ENCODE measurements at places on chromosomes 5 and 9.
A peak's percentile ranks its signal among the peaks of the same experiment; 100 is the strongest.

- no peak for DNase-seq
Measured at GRCh38 chr5:106397700-106398099, 1273.0 kb downstream of the EFNA5 start.

DNA sequence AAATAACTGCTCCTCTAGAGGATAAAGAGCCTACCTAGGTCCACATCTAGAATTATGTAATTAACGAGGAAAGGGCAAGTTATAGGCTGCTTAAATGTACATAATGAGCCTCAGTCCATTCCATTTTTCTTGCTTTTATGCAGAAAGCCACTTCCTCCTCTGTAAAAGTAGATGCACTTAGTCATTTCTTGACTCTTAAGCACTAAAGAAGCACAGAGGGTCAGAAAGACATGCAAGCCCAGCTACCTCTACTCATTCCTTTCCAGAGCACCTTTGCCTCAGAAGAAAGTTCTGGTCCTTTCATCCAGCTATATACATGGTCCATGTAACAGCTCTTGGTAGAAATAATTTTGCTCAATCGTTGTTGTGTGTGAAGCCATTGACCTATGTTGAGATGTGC lies 308.0 kb upstream of the NREP start:
- no peak for DNase-seq

GRCh38 chr5:121533814-121534213 lies 317.9 kb upstream of the FTMT start:
- DNase-seq = no peak

- DNase-seq = no peak
Measured at GRCh38 chr9:71630377-71630995, 137.8 kb downstream of the CEMIP2 start.

DNA sequence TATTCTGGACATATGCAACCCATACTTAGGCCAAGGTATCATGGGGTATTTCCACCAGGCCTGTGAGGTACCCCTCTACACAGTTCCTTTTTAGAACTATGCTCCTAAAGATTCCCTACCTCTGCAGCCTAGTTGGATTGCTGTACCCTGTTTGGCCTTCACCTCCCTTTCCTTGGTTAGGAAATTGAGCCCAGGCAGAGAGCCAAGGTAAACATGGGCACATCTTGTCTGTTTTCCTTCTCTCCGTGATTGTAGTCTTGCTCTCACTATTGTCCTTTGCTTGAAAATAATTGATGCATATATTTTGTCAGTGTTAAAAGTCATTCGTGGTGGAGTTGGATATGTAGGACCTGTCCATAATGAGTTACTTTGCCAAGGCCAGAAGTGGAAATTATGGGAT lies 26.7 kb downstream of the BDP1 start:
- DNase-seq = no peak

DNA sequence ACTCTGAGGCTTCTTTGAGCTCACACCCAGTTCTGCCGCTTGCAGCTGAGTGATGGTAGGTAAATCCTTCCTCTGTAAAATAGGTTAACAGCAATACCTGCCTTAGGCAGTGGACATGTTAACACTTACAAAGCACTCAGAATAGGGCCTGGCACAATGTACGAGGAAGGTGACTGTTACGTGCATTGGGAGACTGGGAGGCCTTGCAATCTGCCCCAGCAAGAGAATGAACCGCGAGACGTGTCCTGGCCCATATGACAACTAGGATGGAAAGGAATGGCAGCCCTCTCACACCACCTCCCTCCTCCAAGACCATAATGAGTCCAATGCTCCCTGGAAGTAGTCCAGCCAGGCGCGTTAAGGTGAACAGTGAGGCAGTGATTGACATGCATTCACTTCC lies 23.1 kb upstream of the AKNA start:
- DNase-seq = no peak

GRCh38 chr5:79001471-79001870 lies 16.4 kb upstream of the ARSB start:
- DNase-seq = no peak

DNA sequence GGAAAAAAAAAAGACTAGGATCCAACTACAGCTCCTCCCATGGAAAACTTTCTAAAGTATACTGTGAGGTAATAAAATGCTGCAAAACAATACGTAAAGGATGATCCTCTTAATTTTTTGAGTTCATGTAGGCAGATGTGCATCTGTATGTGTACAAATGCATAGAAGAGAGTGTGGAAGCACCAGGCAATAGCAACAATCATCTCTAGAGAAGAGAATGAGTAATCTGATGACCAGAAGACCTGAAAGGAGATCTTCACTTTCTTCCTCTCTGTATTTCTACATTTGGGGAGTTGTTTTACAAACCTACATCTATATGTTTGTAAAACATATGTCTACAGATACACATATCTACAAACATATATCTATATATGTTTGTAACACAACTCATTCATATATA lies 29.3 kb upstream of the SPDL1 start:
- DNase-seq = no peak

GRCh38 chr9:105330755-105331154 lies 86.3 kb downstream of the SLC44A1 start:
- no peak for DNase-seq

GRCh38 chr9:27945386-27945785 lies 372.1 kb upstream of the C9orf72 start:
- no peak for DNase-seq

DNA sequence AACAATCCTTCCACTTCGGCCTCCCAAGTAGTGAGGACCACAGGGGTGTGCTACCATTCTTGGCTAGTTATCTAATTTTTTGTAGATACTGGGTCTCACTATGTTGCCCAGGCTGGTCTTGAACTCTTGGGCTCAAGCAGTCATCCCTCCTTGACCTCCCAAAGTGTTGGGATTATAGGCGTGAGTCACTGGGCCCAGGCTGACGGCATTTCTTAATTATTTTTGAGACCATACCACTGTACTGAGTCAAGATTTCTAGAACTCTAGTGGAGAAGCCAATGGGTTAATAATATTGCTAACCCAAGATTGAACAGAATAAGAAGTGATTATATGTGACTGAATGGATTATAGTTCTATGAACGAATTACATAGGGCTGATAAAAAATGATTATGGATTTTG lies 66.7 kb downstream of the TARS1 start:
- DNase-seq = no peak

DNA sequence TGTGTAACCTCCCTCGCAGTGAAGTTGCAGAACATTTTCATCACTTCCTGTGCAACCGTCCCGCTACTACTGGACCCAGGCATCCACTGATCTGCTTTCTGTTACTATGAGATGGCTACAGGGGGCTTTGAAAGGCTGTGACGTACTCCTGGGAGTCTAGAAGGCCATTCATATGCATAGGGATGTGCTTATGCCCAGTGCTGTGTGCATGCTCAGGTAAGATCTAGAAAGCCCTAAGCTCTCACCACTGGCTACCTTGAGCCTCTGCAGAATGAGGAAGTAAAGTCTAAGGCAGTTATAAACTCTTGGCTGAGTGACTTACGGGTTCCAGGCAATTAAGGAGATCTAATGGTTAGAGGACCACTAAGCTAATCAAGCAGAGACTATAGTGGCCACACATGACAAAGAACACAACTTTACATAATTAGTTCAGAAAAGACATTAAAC lies 11.8 kb downstream of the HNRNPAB start:
- no peak for DNase-seq

DNA sequence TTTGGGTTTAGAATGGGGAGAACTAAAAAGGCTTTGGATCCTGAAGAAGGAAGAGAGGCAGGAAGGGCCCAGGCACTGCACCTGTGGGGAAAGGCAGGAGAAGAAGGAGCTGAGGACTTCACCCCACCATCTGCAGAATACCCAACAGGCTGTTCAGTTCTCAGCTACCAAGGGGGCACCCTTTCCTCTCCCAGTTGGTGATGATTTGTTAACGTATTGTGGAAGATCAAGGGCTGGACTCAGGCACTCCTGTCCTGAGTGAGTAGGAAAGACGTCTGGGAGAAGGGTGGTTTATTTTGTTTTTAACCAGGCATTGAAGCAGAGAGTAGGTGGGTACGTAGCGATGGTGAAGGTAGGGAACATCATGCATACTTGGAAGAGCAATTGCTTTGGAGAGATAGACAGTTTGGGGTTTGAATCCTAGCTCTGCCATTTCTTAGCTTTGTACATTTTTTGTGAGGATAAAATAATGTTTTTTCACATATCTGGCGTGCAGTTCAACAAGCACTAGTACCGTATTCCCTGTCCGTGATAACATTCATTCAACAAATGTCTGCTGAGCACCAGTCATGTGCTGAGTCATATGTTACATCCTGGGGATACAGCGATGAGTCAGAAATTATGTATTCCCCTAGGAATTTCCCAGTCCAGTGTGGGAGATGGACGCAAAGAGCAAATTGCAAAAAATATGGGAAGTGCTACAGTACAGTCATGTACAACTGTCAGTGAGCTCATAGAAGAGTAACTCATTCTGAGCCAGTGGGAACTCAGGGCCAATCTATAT lies 2.1 kb downstream of the MSANTD3 start:
- DNase-seq = peak; percentile 57

- no peak for DNase-seq
Measured at GRCh38 chr5:115673596-115673995, 47.8 kb upstream of the TMED7 start.

DNA sequence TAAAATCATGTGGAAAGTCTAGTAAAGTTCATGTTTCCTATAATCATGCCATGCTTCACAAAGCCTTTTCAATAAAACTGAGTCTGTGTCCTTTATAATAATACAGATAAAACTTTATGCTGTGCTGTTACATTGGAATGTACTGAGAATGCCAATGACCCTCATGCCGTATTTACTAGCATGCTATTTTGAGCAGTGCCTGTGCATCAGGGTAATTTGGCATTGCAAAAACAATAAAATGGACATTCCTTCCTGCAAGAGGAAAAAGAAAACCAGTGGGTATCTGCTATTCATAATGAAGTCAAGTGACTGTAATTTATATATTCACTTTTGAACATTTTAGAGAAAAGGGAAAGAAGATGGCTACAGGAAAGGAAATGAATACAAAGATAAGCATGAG lies 159.0 kb downstream of the PBX3 start:
- no peak for DNase-seq

- DNase-seq = no peak
Measured at GRCh38 chr5:100623719-100624118, 88.5 kb downstream of the FAM174A start.

All from BE2C (cell line).